ENCODE measurements at places on chromosomes 1 and 21. TPM values are rescaled to one million over a fixed set of nuclear protein-coding genes. Genes with fewer than 3 reads are reported as not detected.

The CFHR5 gene
- not detected for total RNA-seq

The TMEM61 gene
- not detected for total RNA-seq

The CFAP107 gene
- total RNA-seq = not detected

The SLAMF9 gene
- total RNA-seq = not detected

The F5 gene
- not detected for total RNA-seq

The CD247 gene
- total RNA-seq = not detected

The KIF21B gene
- total RNA-seq = 1.4 TPM

The BGLAP gene
- total RNA-seq = not detected
